ENCODE measurements at places on chromosomes 6 and 20. TPM values are rescaled to one million over a fixed set of nuclear protein-coding genes. Genes with fewer than 3 reads are reported as not detected.

The BPI gene
- not detected for total RNA-seq

The TULP1 gene
- total RNA-seq: not detected

The PTPRT gene
- not detected for total RNA-seq

The SRF gene
- 54.2 TPM for total RNA-seq

The CEP250 gene
- total RNA-seq: 48.5 TPM

The RAET1L gene
- not detected for total RNA-seq

The MRPS18B gene
- 105 TPM for total RNA-seq

The METTL24 gene
- not detected for total RNA-seq

The CDC5L gene
- 28.2 TPM for total RNA-seq

The SCP2D1 gene
- total RNA-seq: not detected

The PNLDC1 gene
- total RNA-seq: 0.30 TPM

The RNF8 gene
- total RNA-seq: 34.7 TPM

The SLCO4A1 gene
- 60.9 TPM for total RNA-seq

The CCHCR1 gene
- 47.7 TPM for total RNA-seq

The NINL gene
- total RNA-seq: 1.5 TPM

The TAAR2 gene
- total RNA-seq: not detected

The EYA2 gene
- total RNA-seq: not detected

The ARMH2 gene
- total RNA-seq: not detected

The RIPPLY2 gene
- not detected for total RNA-seq

The TAAR8 gene
- total RNA-seq: not detected

The EPPIN gene
- not detected for total RNA-seq

The NFKBIE gene
- 27.8 TPM for total RNA-seq

The TUBB1 gene
- not detected for total RNA-seq
